Kidney (tissue), 22 donors: ENCODE measurements at places on chromosomes 1 and 21.

GRCh38 chr1:205285381-205286101 lies 36.0 kb downstream of the NUAK2 start:
- DNase-seq, result peak; percentile 64

GRCh38 chr1:14881775-14882672 lies 271.5 kb upstream of the TMEM51 start:
- no peak for DNase-seq

GRCh38 chr1:91851130-91852010 lies 34.6 kb downstream of the TGFBR3 start:
- peak; percentile 97 for DNase-seq

GRCh38 chr1:169090900-169091311 lies 15.6 kb upstream of the ATP1B1 start:
- no peak for DNase-seq

GRCh38 chr1:112905395-112906149 lies 50.4 kb downstream of the SLC16A1 start:
- no peak for DNase-seq

DNA sequence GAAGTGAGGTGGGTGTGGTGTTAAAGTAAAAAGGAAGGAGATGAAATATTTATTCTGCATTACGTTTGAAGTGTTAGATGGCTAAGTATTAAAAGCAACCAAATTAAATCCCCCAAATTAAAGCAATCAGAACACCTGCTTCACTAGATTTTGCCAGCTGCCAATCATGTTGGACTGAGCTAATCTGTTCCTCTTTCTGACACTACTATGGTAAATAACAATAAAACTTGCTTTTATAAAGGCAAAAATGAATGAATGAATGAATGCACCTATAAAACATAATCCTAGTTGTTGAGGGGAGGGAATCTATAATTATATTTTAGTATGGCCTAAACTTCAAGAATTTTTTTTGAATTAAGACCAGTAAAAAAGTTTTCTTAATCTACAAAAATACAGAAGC lies 51.0 kb downstream of the RAB3GAP2 start:
- DNase-seq, result no peak

- no peak for DNase-seq
Measured at GRCh38 chr1:116769561-116769977, 15.3 kb downstream of the CD2 start.

DNA sequence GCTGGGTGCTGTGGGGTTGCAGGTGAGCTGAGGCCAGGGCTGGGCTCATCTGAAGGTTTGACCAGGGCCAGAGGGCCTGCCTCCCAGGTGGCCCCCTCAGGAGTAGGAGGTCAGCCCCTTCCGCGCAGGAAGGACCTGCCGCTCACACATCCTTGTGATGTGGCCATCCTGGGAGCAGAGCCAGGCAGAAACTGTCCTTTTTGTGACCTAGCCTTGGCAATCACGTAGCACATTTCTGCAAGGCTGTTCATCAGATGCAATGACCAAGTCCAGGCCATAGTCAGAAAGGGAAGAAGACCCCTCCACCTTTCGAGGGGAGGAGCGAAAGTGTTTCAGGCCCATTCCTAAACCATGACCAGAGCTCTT lies 55.5 kb upstream of the TRAPPC10 start:
- DNase-seq, result peak; percentile 79

DNA sequence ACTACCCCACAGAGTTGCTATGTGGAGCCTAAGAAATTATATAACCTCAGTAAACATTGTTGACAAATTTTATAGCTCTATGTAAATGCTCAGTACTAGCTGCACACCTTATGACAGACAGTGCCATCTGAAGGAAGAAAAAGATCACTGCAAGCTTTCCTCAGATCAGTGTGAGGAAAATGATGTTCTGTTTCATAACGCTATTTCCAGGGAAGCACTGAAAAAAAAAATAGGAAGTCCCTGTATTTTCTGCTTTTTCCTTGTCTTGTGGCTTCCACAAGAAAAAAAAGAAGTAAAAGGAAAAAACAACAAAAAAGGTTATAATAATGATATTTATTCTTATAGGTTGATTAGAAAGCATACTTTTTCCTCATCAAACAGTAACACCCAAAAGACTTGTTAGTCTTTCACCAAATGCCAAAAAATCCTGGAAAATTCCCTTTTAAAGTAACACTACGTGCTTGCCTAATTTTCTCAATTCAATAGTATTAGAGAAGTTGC lies 23.2 kb downstream of the LYST start:
- DNase-seq, result no peak

GRCh38 chr1:5351366-5351765 lies 640.9 kb downstream of the NPHP4 start:
- DNase-seq, result no peak

DNA sequence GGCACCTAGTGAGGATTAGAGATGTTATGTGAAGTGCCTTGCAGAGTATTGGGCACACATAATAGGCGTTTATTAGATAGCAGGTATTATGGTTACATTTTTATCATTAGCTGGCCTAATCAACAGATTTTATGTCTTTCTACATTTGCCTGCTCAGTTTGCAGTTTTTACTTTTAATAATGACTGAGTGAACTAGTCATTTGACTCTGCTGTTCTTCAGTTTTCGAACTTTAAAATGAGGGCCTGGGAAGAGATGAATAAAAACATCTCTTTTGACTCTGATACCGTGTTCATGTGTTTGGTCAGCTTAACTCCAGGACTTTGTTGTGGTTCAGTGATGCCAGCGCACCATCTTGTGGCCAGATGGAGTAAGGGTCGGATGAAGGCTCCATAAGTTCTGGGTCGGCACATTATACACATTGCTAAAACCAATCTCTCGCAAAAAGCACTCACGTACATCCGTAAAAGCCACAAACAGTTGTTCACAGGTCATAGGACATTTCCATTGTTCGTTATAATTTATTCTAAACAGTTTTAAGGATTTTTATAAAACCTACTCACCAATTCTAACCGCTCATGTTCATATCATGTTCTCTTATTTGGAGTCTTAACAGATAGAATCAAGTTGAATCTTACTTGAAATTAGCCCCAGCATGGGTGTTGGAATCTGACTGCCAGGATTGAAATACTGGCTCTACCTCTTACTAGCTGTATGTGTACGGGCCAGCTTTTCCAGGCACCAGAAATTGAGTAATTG lies 78.4 kb upstream of the GPR88 start:
- peak; percentile 78 for DNase-seq

DNA sequence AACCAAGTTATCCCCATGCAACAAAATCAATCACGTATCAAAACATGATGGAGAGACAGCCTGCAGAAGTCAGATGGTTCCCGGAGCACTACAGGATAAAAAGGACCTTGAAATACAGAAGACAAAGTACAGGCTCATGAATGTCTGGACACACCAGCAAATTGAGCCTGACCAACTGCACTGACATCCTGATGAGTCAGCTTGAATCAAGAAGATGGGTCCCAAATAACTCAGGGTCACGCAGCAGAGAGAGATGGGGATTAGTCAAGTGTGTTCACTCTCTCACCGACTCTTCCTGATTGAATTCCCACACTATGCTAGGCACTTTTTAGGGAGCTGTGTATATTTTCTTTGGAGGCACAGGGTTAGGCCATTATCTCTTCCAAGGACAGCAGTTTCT lies 71.1 kb upstream of the DIRAS3 start:
- DNase-seq, result no peak

DNA sequence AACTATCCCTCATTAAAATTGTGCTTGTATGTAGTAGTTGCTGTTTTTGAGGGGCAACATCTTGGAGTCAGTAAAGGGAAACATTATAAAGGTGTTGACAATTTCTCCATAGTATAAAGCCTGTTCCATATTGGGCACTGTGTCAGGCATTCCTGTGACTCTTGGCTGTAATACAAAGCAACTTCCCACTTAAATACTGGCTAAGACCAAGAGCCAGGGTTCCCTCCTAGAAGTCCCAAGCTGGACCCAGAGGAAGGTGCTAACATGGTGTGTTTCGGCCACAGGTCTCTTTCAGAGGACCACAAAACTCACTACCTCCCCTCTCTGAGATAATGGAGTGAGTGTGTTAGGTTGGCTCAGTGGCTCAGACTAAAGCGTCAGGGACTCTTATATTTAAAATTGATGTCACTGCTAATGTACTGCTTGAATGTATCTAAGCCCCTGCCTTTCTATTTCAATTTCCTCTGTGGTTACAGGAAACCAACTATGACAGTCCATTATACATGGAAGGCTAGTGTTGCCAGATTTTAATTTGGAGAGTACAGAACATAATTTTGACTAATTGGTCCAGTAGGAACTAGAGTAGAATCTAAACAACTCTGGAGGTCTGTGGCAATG lies 74.7 kb upstream of the RGL1 start:
- no peak for DNase-seq

GRCh38 chr1:154742606-154743005 lies 127.5 kb downstream of the KCNN3 start:
- DNase-seq, result no peak

DNA sequence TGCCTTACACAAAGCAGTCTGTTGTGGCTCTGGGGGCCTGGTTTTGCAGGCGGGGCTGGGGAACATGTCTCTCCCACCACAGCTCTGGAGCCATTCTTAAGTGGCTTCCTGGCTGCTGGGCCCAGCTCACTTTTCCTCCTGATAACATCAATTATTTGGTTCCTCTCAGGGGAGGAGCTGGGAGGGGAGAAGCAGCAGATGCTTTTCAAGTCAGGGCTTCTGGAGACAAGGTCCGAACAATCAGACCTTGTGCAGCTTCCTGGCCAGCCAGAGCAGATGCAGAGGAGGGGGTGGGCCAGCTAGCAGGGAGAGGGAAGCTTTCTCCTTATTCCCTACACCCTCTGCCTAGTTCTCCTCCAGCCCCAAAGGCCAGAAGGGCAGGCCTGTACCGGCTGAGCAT lies 3.7 kb upstream of the PAQR6 start:
- DNase-seq, result no peak

DNA sequence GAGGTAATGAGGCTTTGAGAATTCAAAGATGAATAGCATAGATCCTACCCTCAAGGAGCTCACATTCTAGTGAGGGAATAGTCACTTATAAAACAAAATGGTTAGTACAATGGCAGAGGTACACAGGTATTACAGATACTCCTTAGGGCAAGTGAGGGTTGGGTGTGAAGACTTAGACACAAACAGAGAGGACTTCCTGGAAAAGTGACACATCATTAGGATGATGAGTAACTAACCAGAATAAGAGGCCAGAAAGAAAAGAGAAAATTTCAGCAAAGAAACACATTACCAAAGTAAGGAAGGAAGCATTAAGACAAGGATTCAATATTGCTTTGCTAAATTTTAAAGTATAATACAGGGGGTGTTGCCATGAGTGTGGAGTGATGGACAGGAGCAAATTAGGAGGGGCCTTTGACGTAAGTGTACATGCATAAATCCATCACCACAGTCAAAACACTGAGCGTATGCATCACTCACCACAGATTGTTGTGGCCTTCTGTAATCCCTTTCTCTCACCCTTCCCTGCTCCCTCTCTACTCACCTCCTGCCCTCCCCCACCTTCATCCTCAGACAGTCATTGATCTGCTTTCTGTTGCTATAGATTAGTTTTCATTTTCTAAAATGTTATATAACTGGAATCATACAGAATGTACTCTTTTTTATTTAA lies 7.9 kb downstream of the CD53 start:
- no peak for DNase-seq

DNA sequence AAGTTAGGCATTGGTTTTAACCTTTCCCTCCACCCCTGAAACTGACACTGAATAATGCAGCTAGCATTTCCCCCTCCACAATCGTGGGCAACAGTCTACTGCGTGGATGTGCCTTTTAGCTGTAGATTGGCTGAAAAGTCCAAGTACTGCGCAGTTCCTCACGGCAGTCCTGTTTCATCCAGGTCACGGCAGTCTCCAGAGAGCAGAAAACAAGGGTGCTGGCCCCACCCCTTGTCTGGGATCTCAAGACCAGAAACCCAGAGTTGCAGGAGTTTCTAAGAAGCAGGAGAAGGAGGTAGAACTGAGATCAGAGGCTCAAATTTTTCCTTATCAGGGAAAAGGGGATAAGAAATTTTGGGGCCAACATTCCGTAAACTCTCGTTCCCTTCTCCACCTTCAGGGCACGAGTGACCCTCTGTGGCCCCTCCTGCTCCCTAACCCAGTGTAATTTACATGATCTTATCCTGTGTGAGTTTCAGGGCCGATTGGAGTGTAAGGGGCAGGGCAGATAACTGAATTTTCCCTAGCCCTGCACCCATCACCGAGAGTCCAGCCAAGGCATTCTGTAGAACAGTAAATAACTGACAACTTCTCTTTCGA lies 25.9 kb upstream of the PLA2G2C start:
- no peak for DNase-seq

GRCh38 chr1:66729523-66729922 lies 22.7 kb upstream of the DYNLT5 start:
- no peak for DNase-seq

DNA sequence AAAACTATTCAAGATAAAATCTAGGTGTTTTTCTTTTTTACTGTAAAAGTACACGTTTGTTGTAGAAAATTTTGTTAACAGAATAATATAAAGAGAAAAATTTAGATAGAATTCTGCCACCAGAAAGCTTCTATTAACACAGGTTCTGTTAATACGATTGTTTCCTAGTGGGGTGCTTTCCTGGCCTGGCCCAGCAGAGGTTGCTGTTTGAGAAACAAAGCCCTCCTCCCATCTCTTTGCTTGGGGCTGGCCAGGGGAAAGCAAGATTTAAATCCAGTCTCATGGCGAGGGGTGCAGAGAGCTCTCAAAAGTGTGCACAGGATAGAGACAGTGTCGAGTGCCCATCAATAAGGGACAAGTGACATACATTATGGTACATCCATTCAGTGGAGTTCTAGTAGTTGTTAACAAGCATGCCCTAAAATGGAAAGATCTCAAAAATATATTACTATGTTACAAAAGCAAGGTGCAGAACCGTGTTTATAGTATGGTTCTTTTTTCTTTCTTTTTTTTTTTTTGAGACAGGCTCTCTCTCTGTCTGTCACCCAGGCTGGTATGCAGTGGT lies 14.6 kb upstream of the ACBD3 start:
- DNase-seq, result no peak

GRCh38 chr1:27163093-27163492 lies 8.2 kb upstream of the SLC9A1 start:
- DNase-seq, result no peak

DNA sequence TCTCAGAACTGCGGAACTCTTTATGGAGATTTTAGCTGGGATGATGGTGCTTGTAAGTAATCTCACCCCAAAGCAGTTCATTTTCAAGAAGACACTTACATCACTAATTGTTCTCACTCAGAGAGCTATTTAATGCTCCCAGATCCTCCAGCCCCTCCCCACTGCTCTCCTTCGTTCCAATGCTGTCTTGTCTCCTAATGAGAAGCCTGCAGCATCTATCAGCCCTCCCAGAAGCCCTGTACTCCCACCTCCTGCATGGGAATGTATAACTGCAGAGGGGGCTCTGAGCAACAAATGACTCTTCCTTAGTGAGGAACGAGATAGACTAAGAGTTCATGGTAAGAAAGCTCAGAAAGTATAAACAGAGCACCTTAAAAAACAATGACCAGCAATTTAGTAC lies 377.4 kb upstream of the RUNX1 start:
- no peak for DNase-seq
